ENCODE measurements at places on chromosomes 3 and 15.

DNA sequence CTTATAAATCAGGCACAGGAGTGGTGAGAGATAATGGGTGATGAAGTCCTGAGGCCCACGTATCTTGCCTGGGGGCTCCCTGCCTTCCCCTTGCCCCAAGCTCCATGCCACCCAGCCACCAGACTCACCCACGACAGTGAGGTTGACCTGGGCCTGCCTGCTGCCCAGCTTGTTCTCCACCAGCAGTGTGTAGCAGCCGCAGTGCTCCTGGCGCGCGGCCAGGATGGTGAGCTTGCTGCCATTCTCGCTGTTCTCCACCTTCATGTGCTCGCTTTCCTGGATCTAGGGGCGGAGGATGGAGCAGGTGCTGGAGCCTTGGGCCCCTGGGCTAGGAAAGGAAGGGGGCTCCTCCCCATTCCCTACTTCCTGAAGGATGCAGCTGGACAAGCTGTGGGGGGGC lies 79.1 kb upstream of the HACD2 start:
- DNase-seq = no peak

- no peak for DNase-seq
These were observed 121.5 kb downstream of the IGF1R start for GRCh38 chr15:98769867-98770266.

DNA sequence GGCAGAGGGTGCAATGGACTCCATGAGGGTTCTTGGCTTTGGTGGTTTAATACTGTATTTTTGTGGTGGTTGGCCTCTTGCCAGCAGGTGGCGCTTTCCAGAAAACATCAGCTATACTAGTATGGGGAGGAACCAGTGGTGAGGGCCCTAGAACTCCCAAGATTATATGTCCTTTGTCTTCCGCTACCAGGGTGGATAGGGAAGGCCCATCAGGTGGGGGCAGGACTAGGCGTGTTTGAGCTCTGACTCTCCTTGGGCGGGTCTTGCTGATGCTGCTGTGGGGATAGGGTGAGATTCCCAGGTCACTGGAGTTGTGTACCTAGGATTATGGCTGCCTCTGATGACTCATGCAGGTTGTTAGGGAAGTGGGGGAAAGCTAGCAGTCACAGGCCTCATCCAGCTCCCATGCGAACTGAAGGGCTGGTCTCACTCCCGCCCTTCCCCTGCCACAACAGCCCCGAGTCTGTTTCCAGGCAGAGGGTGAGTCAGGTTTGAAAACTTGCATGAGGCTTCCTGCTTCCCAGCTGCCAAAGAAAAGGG lies 357.7 kb downstream of the OTOL1 start:
- no peak for DNase-seq

DNA sequence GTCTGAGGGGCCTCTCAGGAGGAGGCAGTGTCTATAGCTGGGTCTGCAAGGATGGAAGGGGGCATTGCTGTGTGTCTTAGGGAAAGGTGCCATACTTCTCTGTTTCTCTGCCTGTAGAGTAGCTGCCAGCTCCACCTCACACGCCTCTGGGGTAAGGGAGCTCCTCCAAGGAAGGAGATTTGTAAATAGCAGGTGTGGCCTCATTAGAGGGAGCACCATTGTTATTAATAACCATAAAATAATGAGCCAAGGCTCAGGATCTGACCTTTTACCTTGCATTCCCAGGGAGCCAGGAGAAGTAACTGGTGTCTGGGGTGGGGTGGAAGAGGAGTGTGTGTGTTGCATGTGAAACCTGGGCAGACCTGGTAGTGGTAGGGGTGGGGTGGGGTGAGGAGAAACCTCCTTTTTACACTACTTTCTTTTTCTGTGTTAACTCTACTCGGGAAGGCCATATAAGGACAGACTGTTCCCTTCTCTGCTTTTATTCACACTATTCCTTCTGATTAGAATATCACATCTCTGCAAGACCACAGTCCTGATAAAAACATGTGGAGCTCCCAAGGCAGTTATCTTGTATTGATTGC lies 2.2 kb upstream of the C15orf39 start:
- DNase-seq = no peak

DNA sequence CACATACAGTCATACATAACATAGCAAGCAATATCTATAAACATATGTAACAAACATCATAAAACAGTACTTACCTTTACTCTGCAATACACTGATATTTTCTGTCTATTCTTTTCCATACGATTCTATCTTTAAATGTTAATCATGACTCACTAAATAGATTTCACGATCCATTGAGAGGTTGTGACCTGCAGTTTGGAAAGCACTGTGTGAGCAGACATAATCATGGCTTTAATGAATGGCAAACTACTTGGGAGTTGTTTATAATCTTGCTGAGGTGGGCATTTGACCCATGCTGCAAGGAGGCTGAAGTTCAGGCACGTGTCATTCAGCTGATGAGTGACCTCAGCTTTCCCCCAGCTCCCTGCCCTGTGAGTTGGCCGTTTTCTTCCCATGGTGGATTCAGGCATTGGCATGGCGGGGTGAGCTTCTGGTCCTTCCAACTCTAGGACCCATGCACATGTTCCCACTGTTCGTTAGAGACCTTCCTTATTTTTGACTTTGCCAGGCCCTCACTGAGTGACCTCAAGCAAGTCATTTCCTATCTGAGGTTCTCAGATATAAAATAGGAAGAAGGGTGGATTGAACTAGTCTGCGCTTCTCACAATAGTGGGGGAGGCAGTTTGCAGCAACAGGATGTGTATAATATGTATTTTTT lies 41.7 kb downstream of the PAQR5 start:
- DNase-seq = no peak

- DNase-seq = no peak
These were observed 64.2 kb upstream of the FOXP1 start for GRCh38 chr3:71647751-71648150.

- no peak for DNase-seq
These were observed 471.8 kb downstream of the MFSD1 start for GRCh38 chr3:159273608-159274007.

- DNase-seq = no peak
These were observed 34.0 kb downstream of the SCG5 start for GRCh38 chr15:32675466-32675865.

GRCh38 chr15:100794008-100794407 lies 85.6 kb upstream of the ALDH1A3 start:
- DNase-seq = no peak

GRCh38 chr3:78003090-78003489 lies 963.2 kb downstream of the ROBO2 start:
- DNase-seq = no peak

- DNase-seq = no peak
These were observed 367.7 kb upstream of the ARRDC4 start for GRCh38 chr15:97592778-97593177.

DNA sequence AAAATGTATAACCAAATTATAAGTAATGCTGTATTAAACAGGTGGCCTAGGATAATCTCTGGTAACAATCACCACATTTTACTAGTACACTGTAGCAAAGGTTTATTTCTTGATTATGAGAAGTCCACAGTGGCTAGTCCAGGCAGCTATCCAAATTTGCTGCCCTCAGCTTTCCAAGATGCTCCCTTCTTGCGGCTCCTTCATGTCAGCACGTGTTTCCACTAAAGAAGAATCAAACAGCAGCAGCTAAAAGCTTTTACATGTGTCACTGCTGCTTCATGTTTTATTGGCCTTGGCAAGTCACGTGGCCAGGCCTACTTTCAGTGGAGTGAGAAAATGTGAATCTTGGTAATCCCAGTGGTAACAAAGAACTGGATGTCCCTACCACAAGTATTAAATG lies 5.6 kb upstream of the RBMS3 start:
- DNase-seq = no peak

GRCh38 chr15:29935296-29936004 lies 113.2 kb upstream of the TJP1 start:
- no peak for DNase-seq

GRCh38 chr15:69149803-69150202 lies 10.6 kb upstream of the GLCE start:
- DNase-seq = no peak

GRCh38 chr3:8445861-8446260 lies 55.8 kb upstream of the LMCD1 start:
- no peak for DNase-seq

DNA sequence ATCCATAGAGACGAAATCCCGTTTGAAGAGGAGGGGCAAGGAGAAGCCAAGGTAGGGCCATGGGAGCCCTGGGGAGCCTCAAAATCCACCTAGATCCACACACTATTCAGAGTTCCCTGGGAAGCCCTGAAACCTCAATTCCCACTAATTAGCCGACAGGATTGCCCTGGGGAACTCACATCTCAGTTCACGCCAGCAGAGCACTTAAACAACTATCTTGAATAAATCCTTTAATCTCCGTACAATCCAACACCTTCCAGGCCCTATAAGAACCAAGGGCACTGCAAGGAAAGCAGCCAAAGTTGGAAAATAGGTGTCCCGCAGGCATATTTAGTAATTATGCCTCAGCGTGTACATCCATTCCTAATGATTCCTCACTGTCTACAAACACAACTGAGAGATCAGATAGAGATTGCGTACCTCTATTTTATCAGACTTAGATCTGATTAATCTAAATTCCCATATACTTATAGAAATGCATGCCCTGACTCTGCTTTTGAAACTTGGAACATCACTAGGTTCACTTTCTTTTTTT lies 25.6 kb upstream of the EIF4A2 start:
- DNase-seq = no peak

DNA sequence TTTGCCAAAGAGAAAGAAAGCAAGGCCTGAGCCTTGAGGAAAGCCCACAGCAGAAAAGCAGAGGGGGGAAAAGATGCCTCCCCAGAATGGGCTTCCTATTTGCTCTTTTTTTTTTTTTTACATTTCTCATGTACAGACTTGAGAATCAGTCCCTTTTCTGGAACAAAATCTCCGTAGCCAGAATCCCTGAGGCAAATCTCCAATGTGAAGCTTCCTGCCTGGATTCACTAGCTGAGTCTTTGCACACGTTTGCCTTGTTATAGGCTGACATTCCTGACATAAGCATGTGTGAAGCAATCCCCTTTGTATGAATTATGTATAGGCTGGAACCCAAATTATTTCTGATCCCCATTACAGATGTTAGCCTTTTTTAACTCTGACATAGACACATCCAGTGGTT lies 52.2 kb upstream of the ACTL6A start:
- no peak for DNase-seq

- no peak for DNase-seq
These were observed 171.2 kb upstream of the WNT5A start for GRCh38 chr3:55658270-55658669.

DNA sequence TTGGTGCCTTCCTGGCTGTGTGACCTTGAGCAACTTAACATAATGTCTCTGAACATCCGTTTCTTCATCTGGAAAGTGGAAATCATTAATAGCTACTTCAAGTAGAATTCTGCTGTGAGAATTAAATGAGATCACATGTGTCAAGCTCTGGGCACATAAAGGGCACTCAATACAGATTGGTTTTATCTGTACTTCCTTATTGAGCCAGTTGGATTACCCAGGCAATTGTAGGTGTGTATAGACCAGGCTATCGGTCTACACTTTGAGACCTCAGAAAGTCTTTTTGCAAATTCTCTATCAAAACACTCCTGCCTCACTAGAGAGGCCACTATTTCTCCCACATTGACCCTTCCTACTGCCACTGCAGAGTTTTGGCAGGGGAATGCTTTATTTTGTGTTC lies 47.7 kb downstream of the ANP32A start:
- DNase-seq = peak; percentile 4

DNA sequence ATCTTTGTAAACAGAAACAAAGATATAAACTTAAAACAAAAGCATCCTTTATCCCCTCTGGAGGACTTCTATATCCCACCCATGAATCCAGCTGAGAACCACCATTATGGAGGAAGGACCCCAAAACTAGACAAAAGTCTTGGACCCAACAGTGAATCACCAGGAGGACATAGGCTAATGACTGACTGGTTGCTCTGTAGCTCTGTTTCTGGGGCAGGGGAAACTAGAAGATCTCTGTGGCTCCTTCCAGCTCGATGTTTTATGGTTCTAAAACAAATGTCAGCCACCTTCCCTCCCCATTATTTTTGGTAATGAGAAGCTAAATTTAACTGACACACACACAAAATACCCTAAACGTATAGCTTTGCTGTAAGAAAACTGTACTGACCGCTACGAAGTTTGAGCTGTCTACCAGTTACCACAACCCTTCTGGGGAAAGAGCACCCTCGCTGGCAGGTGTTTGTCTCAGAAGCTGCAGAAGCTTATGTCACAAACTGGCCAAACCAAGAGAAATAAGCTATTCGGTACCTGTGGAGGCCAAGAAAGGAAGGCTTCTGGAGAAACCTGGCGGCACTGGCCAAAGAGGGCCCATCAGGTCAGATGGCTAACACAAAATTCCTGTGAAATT lies 36.4 kb downstream of the MB21D2 start:
- DNase-seq = no peak

- no peak for DNase-seq
These were observed 18.3 kb downstream of the MAGEL2 start for GRCh38 chr15:23629234-23629805.

DNA sequence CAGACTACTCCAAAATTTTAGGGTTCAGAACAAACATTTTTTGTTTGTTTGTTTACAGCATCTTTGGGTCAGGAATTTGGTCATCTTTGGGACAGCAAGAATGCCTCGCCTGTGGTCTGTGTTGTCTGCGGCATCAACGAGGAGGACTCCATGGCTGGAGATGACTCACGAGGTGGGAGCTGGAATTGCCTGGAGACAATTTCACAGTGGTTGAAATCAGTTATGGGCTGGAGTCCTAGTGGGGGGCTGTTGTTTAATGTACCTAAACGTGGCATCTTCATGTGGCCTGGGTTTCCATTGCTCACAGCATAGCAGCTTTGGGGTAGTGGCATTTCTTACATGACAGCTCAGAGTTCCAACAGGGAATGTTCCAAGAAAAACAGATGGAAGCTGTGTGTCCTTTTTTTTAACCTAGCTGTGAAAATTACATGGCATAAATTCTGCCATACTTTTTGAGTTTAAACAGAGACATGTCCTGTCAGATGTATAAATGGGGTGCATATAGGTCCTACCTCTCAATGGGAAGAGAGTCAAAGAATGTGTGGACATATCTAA lies 507.3 kb upstream of the CBLB start:
- no peak for DNase-seq

GRCh38 chr3:129958755-129959154 lies 15.8 kb upstream of the TRH start:
- DNase-seq = no peak

DNA sequence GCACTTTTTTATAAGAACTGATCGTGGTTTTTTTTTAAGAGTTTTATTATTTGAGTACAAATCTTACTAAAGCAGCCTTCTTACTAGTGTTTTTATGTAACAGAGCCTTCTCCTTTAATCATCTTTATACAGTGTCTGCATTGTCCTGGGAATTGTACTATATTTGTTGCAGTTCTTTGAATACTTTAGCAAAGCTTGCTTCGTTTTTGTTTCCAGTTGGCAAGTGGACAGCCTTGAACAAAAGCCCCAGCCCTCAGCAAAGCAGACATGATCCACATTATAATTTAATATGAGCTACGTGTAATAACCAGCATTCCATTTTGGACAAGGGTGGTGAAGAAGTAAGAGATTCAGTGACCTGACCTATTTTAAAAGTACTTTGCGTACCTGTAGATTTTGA lies 112.2 kb upstream of the FLNB start:
- DNase-seq = no peak

- DNase-seq = no peak
These were observed 23.1 kb downstream of the DCUN1D1 start for GRCh38 chr3:182957226-182957625.

- DNase-seq = no peak
These were observed 5.7 kb downstream of the APH1B start for GRCh38 chr15:63283126-63283525.
